ENCODE measurements at places on chromosomes 6 and 20.

- no peak for DNase-seq
These were observed 465.0 kb upstream of the GJE1 start for GRCh38 chr6:141667580-141668309.

- DNase-seq: peak; percentile 66
These were observed 23.8 kb upstream of the FAM50B start for GRCh38 chr6:3825331-3825831.

- peak; percentile 44 for DNase-seq
These were observed 44.1 kb downstream of the DPPA5 start for GRCh38 chr6:73309785-73310502.

DNA sequence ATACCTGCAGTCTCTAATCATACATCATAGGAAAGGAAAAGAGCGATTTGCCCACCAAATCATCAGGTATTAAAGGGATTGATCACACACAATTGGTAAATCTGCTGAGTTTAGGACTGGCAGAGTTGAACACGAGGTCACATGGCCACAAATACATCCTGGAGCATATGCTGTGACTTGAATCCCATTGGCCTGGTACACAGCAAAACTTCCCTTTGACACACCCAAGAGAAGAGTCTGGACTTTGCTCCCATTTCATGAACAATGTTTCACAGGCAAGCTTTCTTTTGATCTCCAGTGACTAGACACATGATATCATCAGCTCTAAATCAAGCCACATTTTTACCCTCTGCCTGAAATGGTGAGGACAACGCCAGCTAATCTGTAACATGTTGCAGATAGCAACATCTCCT lies 117.9 kb downstream of the ISM1 start:
- no peak for DNase-seq

All from fibroblast of gingiva (primary cell).